ENCODE measurements at places on chromosomes 1 and 21. TPM values are rescaled to one million over a fixed set of nuclear protein-coding genes. Genes with fewer than 3 reads are reported as not detected.
A peak's percentile ranks its signal among the peaks of the same experiment; 100 is the strongest.

GRCh38 chr1:58883888-58884482 is 100.1 kb upstream of the JUN start:
- peaks cover 18% of the 10 kb centered on the region for H3K4me1 ChIP-seq
- H3K4me3 ChIP-seq, result no peak overlapping the region
- no peaks in the 10 kb centered on the region for H3K27me3 ChIP-seq
- no peaks in the 10 kb centered on the region for H3K36me3 ChIP-seq
- no peak for DNase-seq

GRCh38 chr21:18006691-18007090 is 187.5 kb upstream of the C21orf91 start:
- H3K27ac ChIP-seq, result peak overlapping the region; percentile 47
- H3K4me3 ChIP-seq, result no peak overlapping the region
- H3K4me1 ChIP-seq, result no peaks in the 10 kb centered on the region
- DNase-seq, result no peak

GRCh38 chr21:45825219-45825618 is 156.4 kb upstream of the COL6A1 start:
- H3K27me3 ChIP-seq, result peaks cover 3% of the 10 kb centered on the region
- H3K36me3 ChIP-seq, result no peaks in the 10 kb centered on the region
- H3K4me3 ChIP-seq, result no peak overlapping the region
- peaks cover 6% of the 10 kb centered on the region for H3K4me1 ChIP-seq

DNA sequence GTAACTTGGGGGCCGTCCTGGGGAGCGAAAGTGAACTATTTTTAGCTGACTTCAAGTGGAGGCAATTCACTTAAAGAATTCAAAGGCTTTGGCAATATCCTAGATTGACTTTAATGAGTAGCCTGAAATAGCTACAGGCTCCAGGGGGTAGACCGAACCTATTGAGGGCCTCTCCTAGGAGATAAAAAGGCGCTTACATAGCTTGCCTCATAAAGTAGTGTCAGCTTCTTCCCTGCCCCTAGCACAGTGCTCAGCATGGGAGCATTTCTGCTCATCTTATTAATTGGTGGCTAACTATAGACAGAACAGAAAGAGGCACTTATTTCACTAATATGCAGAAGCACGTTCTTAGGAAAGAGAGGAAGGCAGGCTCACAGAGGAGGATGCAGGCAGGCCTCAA is 12.3 kb upstream of the CTNNBIP1 start:
- H3K4me1 ChIP-seq, result peaks cover 43% of the 10 kb centered on the region
- H3K4me3 ChIP-seq, result peak overlapping the region; percentile 18
- no peaks in the 10 kb centered on the region for H3K36me3 ChIP-seq

DNA sequence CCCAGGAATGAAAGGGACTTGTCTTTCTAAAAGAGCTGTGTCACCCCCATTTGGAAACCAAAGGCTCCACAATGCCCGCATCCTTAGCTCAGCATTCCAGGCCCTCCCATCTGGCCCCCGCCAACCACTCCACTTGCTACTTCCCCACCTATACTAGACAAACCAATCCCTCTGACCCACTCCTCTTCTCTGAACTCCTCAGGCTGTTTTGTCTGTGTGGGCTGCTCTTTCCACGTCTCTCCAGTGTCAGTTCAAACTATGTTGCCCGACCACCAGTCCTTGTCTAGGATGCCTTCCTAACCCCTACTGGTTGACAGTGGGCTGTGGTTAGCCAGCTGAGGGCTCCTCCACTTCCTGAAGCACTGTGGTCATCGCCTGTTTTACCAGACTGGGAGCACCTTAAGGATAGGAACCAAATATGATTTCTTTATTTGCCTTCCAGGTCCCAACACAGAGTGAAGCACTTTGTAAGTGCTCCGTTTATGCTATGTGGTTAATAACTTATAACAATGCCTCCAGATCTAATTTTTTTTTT is 8.1 kb upstream of the COA7 start:
- DNase-seq, result no peak
- no peaks in the 10 kb centered on the region for H3K36me3 ChIP-seq
- H3K27me3 ChIP-seq, result peaks cover 25% of the 10 kb centered on the region
- no peak overlapping the region for H3K27ac ChIP-seq

DNA sequence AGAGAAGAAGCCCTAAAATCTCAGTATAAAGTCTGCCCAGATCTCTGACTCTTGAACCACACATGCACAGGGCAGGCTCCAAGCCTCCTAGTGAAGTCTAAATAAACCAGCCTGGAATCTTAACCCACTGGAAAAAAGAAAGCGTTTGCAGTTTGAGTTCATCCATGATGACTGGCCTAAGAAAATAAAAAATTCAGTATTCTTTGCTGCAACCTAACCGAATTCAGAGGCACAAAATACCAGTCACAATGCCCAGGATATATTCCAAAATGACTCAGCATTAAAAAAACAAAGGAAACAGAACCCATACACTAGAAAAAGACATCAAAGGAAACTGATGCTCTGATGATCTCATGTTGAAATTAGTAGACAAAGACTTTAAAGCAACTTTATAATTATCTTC is 269.2 kb downstream of the SDCCAG8 start:
- H3K4me3 ChIP-seq, result no peak overlapping the region
- peaks cover 17% of the 10 kb centered on the region for H3K4me1 ChIP-seq
- peaks cover 7% of the 10 kb centered on the region for H3K36me3 ChIP-seq
- no peaks in the 10 kb centered on the region for H3K27me3 ChIP-seq
- peak overlapping the region; percentile 35 for H3K27ac ChIP-seq

DNA sequence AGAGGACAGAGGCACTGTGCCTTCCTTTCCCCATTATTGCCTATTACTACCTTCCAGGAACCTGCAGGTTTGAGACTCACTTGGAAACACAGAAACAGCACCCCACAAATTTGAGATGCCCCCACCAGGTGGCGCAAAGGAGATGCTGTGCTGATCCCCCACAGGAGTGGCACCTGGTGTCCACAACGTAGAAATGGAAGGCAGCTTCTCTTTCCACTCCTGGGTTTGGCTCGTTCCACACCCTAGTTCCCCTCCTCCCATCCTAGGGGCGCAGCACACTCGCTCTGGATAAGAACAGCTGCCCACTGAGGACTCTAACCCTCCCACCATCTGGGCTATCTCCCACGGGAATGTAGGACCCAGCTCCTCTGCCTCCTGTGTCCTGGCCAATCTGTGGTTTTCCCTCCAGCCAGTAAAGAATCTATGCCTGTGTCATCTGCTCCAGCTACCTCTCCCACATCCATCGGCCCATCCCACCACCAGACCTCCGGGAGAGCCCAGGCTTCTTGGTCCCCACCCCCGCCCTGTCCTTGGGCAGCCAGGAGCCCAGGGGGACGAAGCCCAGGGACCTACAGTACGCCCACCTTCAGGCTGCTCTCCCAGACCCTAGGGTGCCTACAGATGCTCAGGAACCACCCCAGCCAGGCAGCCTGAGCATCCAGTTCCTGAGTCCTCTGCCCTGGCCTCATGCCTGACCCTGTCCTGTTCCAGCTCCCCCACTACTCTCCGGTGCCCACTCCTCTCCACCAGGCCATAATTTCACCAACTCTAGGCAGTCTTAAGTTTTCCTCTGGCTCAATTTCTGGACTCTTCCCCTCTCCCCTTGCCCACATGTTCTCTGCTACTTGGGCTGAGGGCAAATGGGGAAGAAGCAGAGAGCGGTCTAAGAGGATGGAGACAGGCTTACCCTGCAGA is 549 bp downstream of the THBS3 start:
- peak overlapping the region; percentile 98 for H3K27ac ChIP-seq
- H3K4me3 ChIP-seq, result peak overlapping the region; percentile 94
- peaks cover 47% of the 10 kb centered on the region for H3K27me3 ChIP-seq
- peaks cover 52% of the 10 kb centered on the region for H3K4me1 ChIP-seq
- DNase-seq, result peak; percentile 85
- H3K36me3 ChIP-seq, result peaks cover 18% of the 10 kb centered on the region

GRCh38 chr1:109148987-109149561 is 35.2 kb downstream of the ELAPOR1 start:
- H3K27ac ChIP-seq, result no peak overlapping the region
- no peak overlapping the region for H3K4me3 ChIP-seq
- peaks cover 30% of the 10 kb centered on the region for H3K4me1 ChIP-seq
- H3K36me3 ChIP-seq, result no peaks in the 10 kb centered on the region
- no peak for DNase-seq

- no peak for DNase-seq
- peaks cover 21% of the 10 kb centered on the region for H3K27me3 ChIP-seq
- peak overlapping the region; percentile 88 for H3K4me3 ChIP-seq
- no peak overlapping the region for H3K27ac ChIP-seq
These were observed 1.1 kb upstream of the MARCKSL1 start for GRCh38 chr1:32336963-32337675.

DNA sequence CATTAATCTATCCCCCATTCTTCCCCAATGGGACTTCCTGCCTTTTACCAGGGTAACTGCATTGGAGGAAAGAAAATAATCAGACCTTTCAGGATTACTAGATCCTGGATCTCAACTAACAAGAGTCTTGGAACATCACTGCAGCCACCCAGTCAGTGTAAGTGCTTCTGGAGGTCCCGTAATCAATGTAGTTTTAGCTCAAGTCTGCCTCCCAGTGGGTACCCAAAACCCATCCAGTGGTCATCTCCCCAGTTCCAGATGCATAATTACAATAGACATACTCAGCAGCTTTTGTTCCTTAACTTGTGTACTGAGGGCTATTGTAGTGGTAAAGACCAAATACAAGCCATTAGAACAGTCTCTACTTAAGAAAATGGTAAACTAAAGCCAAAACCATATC is 319.1 kb downstream of the GPATCH2 start:
- no peaks in the 10 kb centered on the region for H3K36me3 ChIP-seq
- no peak for DNase-seq
- no peak overlapping the region for H3K27ac ChIP-seq
- no peak overlapping the region for H3K4me3 ChIP-seq
- H3K27me3 ChIP-seq, result no peaks in the 10 kb centered on the region

GRCh38 chr1:118588566-118588965 is 399.6 kb downstream of the TBX15 start:
- H3K4me3 ChIP-seq, result no peak overlapping the region
- H3K4me1 ChIP-seq, result no peaks in the 10 kb centered on the region

DNA sequence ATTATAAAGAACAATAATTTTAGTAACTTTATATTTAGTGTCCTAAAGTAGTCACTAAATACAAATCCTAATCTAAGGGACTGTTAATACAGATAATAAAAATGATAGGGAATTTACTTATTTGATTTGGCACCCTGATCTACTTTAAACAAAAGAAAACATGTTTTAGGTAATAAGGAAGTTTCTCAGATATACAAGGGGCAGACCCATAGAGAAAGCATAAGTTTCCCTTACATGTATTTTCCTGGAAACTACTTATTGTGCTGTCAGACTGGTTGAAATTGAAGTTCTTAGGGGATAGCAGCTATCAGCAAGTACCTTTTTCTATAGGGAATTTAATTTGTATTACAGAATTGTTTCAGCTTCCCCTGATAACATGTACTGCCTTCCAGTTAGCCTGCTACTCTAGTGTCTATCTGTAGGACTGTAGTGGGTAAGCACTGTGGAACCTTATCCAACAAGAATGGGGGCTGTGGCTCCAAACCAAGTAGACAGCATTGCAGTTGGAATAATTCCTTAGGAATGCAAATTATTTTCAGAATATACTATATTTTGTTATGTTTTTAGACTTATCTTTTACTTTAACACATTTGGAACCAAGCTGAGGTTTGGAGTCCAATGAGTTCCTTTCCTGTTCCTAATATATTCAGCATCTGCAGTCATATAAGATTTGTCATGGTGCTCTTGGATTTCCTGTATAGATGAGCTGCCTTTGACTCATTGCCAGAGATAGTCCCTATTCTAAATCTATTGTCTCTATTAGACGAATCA is 14.7 kb downstream of the MSH4 start:
- H3K27ac ChIP-seq, result no peak overlapping the region
- no peaks in the 10 kb centered on the region for H3K4me1 ChIP-seq
- no peak overlapping the region for H3K4me3 ChIP-seq

- peak overlapping the region; percentile 38 for H3K27ac ChIP-seq
- no peak overlapping the region for H3K4me3 ChIP-seq
- no peak for DNase-seq
- no peaks in the 10 kb centered on the region for H3K27me3 ChIP-seq
- H3K36me3 ChIP-seq, result peaks cover 49% of the 10 kb centered on the region
- no peaks in the 10 kb centered on the region for H3K4me1 ChIP-seq
These were observed 38.1 kb upstream of the PTCH2 start for GRCh38 chr1:44881011-44881632.

DNA sequence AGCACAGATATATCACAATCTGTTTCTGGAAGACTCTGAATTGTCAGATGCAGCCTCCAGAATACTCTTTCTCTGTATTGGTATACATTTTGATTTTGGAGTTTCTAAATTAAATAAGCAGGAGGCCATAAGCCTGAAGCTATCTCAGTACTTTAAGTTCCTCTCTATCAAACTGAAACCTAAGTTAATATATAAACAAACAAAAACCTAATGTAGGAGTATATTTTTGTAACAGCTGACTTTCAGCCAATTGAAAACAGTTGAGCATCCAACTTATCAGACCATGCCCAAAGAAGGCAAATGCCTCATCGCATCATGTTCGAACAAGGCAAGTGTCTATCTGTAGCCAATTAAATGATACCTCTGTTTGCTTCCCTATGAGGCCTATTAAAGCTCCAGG is 1054.4 kb downstream of the AMY1C start:
- H3K36me3 ChIP-seq, result no peaks in the 10 kb centered on the region
- H3K27me3 ChIP-seq, result no peaks in the 10 kb centered on the region
- no peaks in the 10 kb centered on the region for H3K4me1 ChIP-seq
- no peak overlapping the region for H3K27ac ChIP-seq
- H3K4me3 ChIP-seq, result no peak overlapping the region
- no peak for DNase-seq

DNA sequence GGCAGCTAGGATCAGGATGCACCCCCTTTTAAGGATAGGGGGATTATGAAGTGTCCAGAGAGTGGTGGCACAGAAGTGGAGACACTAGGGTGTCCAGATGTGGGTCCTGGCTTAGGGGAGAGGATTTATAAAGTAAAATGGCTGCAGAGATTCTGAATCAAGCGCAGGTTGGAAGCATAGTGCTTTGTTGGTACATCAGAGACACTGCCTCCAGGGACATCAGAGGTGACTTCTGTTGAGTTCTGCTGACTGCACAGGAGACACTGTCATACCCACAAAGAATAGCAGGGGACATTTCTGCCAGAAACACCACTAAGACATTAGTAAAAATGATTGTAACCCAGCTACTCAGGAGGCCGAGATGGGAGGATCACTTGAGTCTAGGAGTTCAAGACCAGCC is 16.4 kb downstream of the GPR137B start:
- peaks cover 39% of the 10 kb centered on the region for H3K4me1 ChIP-seq
- peak overlapping the region; percentile 27 for H3K27ac ChIP-seq
- H3K36me3 ChIP-seq, result peaks cover 24% of the 10 kb centered on the region
- DNase-seq, result no peak

- no peaks in the 10 kb centered on the region for H3K4me1 ChIP-seq
- no peaks in the 10 kb centered on the region for H3K36me3 ChIP-seq
- no peak for DNase-seq
- no peaks in the 10 kb centered on the region for H3K27me3 ChIP-seq
- H3K27ac ChIP-seq, result no peak overlapping the region
- no peak overlapping the region for H3K4me3 ChIP-seq
These were observed 27.9 kb upstream of the PRRC2C start for GRCh38 chr1:171457412-171457811.

- H3K36me3 ChIP-seq, result no peaks in the 10 kb centered on the region
- H3K27me3 ChIP-seq, result peaks cover 25% of the 10 kb centered on the region
- H3K27ac ChIP-seq, result peak overlapping the region; percentile 69
- H3K4me3 ChIP-seq, result no peak overlapping the region
- H3K4me1 ChIP-seq, result peaks cover 10% of the 10 kb centered on the region
These were observed 251.6 kb upstream of the CSF3R start for GRCh38 chr1:36734356-36734755.

- no peaks in the 10 kb centered on the region for H3K27me3 ChIP-seq
- no peak overlapping the region for H3K27ac ChIP-seq
- no peak for DNase-seq
- H3K36me3 ChIP-seq, result no peaks in the 10 kb centered on the region
- H3K4me1 ChIP-seq, result peaks cover 5% of the 10 kb centered on the region
- no peak overlapping the region for H3K4me3 ChIP-seq
These were observed 8.3 kb downstream of the SLAMF1 start for GRCh38 chr1:160638540-160638857.

Gene KCNE2
- 0.39 TPM for total RNA-seq

Gene LIN28A
- 455 TPM for total RNA-seq

Gene EGLN1
- total RNA-seq, result 24.4 TPM

Gene ELAPOR1
- 0.64 TPM for total RNA-seq

Gene HTR1D
- total RNA-seq, result not detected

Measured in neural crest cell (in vitro differentiated cells).